ENCODE measurements at places on chromosomes 1 and 21.

DNA sequence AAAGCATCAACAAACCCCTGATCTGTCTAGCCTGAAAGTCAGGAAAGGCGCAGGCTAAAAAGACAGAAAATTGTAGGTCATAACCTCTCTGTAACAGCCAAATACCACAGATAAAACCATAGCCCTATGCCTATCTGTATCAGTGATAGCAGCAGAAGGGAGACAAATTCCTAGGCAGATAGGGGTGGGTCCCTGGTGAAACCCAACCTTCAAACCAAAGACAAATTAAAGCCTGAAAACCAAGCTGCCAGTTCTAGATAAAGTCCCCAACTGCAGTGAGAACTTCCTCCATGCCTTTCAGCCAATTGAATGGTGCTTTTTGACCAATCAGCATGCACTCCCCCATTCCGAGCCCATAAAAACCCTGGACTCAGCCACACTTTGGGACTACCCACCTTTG is 115.3 kb downstream of the NTPCR start:
- no peaks in the 10 kb centered on the region for H3K4me1 ChIP-seq
- peaks cover 4% of the 10 kb centered on the region for H3K36me3 ChIP-seq
- no peak overlapping the region for H3K27ac ChIP-seq
- no peak overlapping the region for H3K4me3 ChIP-seq
- no peak for DNase-seq

- H3K36me3 ChIP-seq, result peaks cover 51% of the 10 kb centered on the region
- H3K27ac ChIP-seq, result peak overlapping the region; percentile 32
- no peak for DNase-seq
- H3K4me3 ChIP-seq, result no peak overlapping the region
- peaks cover 56% of the 10 kb centered on the region for H3K4me1 ChIP-seq
Measured at GRCh38 chr1:198734323-198735008, 95.6 kb downstream of the PTPRC start.

GRCh38 chr1:174700775-174701174 is 253.0 kb downstream of the GPR52 start:
- no peak overlapping the region for H3K4me3 ChIP-seq
- H3K4me1 ChIP-seq, result peaks cover 3% of the 10 kb centered on the region
- no peak for DNase-seq
- H3K36me3 ChIP-seq, result peaks cover 4% of the 10 kb centered on the region

DNA sequence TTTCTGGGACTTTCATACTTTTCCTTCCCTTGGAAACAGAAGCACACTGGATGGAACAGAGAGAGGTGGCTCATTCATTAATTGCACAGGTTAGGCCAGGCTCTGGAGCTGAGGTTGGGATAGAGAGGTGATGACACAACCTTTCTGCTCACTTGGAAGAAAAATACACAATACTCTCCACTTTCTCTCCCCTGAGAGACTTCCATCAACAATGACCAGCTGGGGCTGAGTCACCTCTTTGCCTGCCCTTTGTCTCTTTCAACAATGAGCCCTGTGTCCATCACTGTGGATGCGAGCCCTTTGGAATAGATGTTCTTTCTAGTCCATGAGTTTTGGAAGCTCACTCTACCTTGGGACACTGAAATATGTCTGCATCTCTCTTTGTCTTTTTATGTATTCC is 43.1 kb downstream of the ATP2B4 start:
- H3K36me3 ChIP-seq, result no peaks in the 10 kb centered on the region
- H3K4me1 ChIP-seq, result peaks cover 96% of the 10 kb centered on the region
- H3K27ac ChIP-seq, result peak overlapping the region; percentile 99
- DNase-seq, result no peak
- peaks cover 11% of the 10 kb centered on the region for H3K27me3 ChIP-seq
- H3K4me3 ChIP-seq, result no peak overlapping the region
